ENCODE measurements at places on chromosomes 2 and 18.
A peak's percentile ranks its signal among the peaks of the same experiment; 100 is the strongest.

GRCh38 chr18:35117951-35118411, 76.8 kb downstream of the MAPRE2 start:
- peak; percentile 61 for DNase-seq

- peak; percentile 38 for DNase-seq
These were observed 244.5 kb upstream of the ID2 start for GRCh38 chr2:8437228-8437948.

DNA sequence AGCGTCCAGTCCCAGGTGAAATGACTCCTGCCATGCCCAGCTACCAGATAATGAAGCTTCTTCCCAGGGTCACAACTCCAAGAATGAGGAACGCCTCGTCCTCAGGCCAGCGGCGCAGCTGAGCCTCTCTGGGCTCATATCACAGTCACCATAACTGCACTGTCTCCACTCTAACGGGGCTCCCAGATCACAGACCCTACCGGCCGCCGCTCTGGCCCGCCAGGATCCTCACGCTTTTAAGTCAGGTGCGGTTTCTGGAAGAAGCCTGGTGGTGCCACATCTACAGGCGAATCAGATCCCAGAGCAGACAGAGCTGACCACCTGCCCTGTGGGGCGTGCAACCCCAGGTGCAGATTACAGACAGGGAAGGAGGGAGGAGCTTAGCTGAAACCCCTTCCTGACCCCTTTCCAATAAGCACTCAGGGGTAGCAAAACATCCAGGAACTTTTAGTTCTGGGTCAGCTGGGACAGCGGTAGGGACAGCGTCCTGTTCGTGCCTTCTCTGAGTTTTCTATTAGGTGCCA, 3.7 kb upstream of the ACKR3 start:
- no peak for DNase-seq

- no peak for DNase-seq
These were observed 50.9 kb upstream of the ATL2 start for GRCh38 chr2:38427936-38428335.

- DNase-seq, result no peak
These were observed 250 bp upstream of the CHST10 start for GRCh38 chr2:100417711-100418124.

- DNase-seq, result peak; percentile 52
These were observed 173.7 kb downstream of the PTPRM start for GRCh38 chr18:7740821-7741220.

DNA sequence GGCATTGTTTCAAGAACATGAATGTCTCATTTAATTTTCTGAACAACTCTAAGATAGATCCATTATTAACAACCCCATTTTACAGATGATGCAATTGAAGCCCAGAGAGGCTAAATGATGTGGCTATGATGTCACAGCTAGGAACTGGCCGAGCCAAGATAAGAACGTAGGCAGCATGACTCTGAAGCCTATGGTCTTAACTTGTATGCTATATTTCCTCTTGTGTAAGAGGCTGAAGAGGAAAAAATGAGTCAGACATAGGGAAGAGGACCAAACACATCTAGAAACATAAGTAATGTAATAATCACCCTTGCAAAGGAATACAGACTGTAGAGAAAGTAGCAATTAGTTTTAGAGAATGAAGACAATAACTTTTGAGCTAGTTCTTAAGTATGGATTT, 416.8 kb downstream of the FIGN start:
- DNase-seq, result peak; percentile 24

GRCh38 chr2:234823196-234823876, 128.5 kb upstream of the SH3BP4 start:
- DNase-seq, result no peak

DNA sequence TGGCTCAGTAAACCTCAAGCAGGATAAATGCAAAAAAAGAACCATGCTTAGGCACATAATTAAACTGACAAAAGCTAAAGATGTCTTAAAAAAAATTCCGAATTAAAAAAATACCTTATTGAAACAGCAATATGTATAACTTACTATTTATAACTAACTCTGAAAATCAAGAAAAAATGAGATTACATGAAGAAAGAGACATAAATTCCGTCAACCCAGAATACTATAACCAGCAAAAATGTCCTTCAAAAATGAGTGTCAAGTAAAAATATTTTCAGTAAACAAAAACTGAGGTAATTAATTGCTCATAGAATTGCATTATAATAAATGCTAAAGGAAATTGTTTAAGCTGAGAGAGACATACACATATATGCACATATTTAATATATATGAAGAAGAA, 474.5 kb upstream of the SYT4 start:
- no peak for DNase-seq

DNA sequence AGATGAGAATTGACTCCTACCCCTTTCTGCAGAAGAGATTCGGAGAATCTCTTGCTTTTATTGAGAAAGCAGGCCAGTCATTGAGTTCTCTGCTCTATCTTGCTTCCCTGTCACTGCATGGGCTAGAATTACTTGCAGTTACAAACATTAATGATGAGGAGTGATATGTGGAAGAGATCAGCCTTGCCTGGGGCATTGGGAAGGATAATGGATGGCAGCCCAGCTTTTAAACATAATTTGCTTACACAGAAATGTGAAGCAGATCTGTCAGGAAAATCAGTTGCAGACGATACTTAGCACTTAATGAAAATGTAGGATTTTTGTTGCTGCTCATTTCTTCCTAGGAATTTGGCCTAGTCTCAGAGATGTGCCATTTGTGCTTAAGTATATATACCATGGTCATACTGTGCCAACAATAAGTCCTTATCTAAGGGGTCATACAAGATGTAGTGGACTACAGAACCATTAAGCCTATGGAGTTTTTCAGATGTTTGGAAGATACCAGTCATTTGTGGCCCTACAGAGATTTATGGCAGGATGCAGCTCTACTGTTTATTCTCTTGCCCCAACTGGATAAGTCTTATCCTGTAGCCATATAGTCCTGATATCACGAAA, 92.7 kb downstream of the XRCC5 start:
- DNase-seq, result no peak

- DNase-seq, result no peak
These were observed 79.4 kb downstream of the KCTD1 start for GRCh38 chr18:26468931-26469340.

DNA sequence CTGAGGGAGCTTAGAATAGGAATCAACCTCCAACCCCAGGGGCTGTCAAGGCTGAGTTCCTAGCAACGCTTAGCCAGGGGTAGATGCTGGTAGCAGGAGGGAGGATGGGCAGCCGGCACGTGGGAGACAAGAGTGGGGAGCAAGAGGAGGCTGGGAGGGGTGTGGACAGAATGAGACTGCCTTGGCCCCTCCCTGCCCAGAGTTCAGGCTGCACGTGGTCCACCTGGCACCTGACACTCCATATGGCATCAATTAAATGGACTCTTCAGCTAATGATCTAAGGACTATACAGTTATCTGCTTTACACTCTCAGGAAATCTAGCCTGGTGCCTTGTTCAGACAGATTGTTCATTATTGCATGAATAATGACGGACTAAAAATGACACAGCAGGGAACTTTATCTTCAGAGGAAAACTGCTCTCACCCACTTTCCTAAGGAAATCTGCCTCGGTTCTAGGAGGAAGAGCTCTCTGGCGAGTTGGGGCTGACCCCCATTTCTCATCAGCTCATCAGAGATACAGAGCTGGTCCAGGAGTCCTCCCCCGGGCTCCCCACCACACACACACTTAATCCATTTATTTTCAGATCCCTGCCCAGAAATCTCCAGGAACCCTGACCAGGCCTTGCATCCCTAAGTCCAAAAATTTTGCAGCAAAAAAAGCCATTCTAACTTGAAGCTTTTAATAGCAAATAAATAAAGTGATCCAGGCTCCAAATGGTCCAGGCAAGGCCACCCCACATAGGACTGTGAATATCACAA, 102.1 kb upstream of the CDC42EP3 start:
- no peak for DNase-seq

DNA sequence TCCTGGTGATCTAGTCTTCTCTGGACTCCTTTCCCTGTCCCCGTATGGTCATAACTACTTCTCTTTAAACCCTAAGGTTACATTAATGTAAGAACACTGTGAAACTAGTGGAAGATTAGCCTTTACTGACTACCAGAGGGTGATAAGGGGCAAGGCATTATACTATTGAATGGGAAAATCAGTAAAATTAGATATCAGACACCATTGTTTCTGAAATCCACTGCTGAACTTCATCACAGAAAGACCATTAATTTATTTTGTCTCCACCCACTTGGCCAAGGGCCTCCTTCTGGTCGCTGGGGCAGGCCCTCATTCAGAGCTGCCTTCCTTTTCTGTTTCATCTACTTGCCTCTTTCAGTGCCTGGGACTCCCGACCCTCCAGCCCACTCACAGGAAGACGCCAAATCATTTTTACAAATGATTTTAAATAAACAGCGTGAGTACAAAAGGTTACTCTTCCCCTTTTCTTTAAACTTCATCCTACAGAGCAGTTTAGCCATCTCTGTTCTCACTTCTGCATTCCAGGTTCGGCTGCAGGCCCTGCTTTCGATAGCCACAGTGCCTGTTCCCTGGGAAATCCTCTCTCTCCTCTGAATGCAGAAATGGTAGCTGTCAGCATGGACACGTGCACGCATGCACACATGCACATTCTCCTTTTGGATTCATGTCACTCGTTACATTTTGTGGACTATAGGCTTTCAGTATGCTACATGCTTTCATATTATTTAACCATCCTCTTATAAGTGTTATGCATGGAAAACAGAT, 70.3 kb upstream of the DOCK10 start:
- DNase-seq, result no peak

GRCh38 chr2:136191041-136191440, 73.1 kb upstream of the CXCR4 start:
- DNase-seq, result no peak

DNA sequence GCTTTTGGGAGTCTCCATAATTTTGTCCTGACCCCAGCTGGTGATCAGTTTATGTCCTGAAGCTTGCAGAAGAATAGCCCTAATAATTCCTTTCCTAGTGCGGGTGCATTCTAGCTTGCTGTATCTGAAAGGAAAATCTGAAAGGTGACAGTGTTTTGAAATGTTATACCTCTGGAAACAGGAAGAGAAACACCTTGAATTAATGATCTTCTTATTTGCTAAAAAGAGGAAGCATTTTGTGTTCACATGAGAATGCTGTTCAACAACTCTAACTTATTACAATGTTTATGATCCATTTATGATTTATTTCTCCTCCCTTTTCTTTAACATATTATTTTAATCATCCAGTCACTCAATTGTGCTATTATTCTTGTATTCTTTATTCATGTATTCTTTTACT, 66.9 kb upstream of the CAVIN2 start:
- no peak for DNase-seq

- peak; percentile 80 for DNase-seq
These were observed 86.4 kb downstream of the XRCC5 start for GRCh38 chr2:216195565-216196029.

DNA sequence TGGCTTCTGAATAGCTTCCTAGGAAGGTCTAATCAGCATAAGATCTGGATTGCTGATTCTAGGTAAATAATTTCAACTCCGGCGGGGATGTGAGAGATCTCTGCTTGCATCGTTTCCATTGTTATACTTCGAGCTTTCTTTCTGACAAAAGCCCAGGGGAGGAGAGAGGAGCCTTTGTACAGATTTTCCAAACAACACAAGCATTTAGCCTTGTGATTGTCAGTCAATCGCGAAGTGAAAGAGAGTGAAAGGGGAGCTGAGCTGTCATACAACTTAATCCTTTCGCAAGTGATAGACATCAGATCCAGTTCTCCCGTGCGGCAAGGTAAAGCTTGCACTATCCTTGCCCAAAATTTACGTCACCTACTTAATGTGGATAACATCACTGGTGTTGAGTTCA, 26.2 kb downstream of the RALB start:
- no peak for DNase-seq

DNA sequence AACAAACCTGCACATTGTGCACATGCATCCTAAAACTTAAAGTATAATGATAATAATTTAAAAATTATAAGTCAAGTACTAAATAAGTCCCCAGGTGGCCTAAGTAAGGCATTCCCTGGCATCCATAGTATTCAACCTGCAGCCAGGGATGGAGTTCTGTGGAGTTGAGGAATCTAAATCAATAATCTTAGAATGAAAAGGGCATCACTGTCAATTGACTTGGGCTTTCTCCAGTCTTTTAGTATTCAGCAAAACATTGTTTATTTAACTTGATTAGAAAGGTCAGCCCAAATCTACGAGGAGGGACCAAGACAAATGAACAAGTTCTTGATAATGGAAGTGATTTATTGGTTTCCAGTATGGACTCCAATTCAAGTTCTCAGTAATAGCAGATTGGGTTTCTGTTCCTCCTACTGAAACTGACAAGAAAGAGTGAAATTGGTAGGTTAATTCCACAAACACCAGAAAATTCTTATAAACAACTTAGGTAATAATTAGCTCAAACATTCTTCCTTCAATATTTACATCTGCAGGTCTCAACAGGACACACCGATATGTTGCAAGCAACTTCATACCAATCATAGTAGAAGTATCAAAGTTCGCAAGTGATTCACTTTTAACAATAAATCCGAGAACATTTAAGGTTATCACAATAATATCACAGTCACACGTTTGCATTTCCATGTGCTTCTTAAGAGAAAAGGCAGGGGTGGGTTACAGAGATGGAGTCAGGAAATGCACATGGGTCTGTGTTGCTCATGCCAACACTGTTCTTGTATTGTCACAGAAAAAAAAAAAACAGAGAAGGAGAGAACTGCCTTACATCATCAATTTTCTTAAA, 51.7 kb upstream of the EHBP1 start:
- no peak for DNase-seq

GRCh38 chr2:134041877-134042276, 212.0 kb upstream of the MGAT5 start:
- no peak for DNase-seq

DNA sequence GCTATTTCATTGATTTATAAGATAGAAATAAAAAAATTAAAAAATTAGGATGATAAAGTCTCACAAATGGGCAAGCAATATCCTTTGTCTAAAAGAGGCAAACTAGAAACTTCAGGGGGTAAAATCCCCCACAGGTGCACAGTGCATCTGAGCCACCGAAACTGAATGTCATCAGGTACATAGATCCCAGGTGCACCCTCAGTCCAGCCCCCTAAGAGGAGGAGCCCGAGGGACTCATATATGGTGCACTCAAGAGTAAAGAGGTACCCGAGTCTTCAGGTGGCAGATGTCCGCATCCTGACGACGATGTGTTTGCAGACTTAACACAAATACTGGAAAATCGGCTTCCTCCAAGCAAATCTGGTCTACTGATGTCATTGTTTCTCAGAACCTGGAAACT, 11.3 kb downstream of the QPCT start:
- DNase-seq, result no peak

GRCh38 chr2:171491292-171491691, 31.0 kb upstream of the CYBRD1 start:
- no peak for DNase-seq

DNA sequence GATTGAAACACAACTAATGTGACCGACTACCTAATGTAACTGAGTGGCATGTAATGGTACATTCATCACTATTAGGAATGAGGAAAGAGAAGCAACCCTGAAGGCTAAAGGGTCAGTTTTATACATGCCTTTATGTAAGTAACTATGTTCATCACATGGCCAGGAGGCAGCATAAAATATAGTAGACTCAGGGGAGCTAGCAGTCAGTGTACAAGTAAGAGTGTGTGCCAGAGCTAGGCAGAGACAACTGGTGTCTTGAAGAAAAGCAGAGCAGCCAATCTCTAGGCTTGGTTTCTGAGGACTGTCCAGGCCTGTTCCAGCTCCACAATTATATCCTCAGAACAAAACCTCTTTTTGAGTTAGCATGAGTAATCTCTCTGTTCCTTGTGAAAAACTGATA, 18.1 kb downstream of the SMAD2 start:
- no peak for DNase-seq

Measured in fibroblast of skin of back (primary cell).